ENCODE measurements at places on chromosomes 13 and 19.
A peak's percentile ranks its signal among the peaks of the same experiment; 100 is the strongest.

- no peak for DNase-seq
Observed at GRCh38 chr19:40941481-40942219, 49.4 kb upstream of the CYP2B6 start.

DNA sequence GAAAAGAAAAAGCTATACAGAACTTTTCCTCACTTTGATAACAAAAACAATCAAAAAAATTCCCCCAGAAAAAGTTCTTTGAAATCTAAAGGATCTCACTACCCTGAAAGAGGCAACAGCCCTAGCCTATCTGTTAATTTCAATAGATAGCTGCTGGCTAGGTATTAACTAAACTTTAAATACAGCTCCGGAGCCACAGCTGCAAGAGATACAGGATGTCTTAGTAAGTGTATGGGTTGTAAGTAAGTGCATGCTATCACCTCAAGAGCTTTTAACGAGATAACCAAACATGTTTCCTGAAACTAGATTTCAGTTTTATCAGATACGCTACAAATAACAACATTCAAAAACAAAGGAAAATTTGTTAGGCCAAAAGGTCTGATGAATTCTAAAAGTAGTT is 148.4 kb downstream of the KLF12 start:
- DNase-seq = no peak

- no peak for DNase-seq
Observed at GRCh38 chr19:17060802-17061201, 14.4 kb downstream of the HAUS8 start.

DNA sequence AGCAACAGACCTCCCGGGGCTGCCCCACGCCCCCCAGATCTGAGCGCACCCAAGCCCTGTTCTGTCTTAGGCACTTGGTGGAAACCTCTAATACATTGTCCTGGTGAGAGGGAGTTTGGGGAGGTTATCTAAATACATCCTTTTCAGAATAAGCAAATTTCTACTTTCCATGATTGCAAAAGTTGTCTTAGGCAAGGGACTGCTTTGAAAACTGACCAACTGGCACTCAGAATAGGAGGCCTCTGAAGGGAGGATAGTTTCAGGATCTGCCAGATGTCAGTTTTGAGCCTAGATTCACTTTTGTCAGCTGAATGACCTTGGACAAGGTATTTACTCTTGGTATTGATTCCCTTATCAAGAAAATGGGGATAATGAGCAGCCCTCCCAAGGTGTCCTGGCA is 11.8 kb downstream of the SERP2 start:
- no peak for DNase-seq

GRCh38 chr13:41196620-41197019 is 2.3 kb upstream of the KBTBD7 start:
- peak; percentile 14 for DNase-seq

Data from erythroblast (primary cell).